ENCODE measurements at places on chromosomes 6 and 20.
A peak's percentile ranks its signal among the peaks of the same experiment; 100 is the strongest.

DNA sequence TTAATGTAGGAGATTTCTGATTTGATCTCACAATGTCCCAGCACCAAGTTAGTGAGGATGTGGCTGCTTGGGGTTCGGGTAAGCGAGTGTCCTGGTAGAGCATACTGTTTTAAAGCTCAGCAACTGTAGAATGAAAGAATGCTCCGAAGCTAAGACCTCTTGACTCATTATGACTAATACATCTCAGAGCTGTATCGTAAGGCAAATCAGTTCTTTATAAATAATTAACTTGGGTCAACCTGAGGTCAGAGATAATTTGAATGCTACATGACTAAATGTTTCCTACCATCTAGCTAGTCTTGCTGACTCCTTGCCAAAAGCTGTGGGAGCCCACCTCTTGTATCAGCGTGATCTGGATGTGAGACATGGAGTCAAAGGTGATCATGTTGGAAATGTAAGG is 128.8 kb upstream of the PDE7B start:
- no peak for DNase-seq

DNA sequence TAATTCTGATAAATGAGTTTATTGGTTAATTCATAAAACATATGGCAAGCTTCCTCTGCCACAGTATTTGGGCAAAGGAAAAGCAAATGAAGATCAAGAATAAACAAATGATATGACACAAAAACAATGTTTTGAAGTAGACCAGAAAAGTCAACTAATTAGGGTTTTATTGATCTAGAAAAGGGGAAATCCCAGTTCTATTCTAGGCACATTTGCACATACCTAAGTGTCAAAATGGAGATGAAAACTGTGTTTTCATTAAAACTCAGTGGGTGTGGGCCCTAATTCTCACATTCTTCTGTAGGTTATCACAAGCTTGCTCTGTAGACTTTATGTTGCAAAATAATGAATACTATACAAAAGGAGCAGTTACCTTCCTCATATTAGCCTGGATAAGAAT is 69.0 kb upstream of the TENT5A start:
- no peak for DNase-seq

- no peak for DNase-seq
Measured at GRCh38 chr6:32974541-32975308, 6.3 kb downstream of the BRD2 start.

- DNase-seq, result no peak
Measured at GRCh38 chr6:35140639-35141006, 516 bp downstream of the TCP11 start.

DNA sequence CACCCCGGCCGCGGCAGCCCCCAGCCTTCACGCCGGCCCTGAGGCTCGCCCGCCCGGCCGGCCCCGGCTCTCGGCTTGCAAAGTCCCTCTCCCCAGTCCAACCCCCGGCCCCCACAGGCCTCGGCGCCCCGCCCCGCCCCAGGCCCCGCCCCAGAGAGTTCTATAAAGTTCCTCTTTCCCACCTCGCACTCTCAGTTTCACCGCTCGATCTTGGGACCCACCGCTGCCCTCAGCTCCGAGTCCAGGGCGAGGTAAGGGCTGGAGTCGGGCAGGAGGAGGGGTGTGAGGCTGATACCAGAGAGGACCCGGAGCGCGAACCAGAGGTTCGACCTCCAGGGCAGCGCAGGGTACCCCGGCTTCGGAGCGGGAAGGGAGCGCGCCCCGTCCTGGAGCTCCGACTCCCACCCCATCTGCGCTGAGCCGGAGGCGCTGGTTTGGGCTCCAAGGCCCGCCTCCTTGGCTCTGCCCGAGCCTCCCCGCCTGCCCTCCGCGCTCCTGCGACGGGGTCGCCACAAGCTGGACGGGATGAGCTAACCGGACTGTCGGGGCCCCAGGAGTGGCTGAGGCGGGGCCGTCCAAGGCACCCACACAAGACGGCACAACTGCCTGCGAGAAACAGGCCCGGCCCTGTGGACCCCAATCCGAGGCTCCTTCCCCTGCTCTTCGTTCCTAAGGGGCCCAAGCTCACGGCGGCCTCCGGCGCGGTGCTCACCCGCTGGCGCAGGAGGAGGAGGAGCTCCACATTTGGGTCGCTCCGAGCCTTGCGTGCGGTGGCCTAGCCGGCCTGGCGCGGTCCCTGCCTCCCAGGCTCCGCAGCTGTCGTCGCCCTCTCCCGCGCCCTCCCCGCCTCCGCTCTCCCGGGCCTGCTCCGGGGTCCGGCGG is at the start of gene IRF4:
Gene IRF4 (plus strand): TSS at position 194 of the 882 bp plus-strand sequence. CDS start 1,401 bp downstream, outside the sequence.
- no peak for DNase-seq

GRCh38 chr20:58906894-58907293 is 54.4 kb downstream of the GNAS start:
- DNase-seq, result no peak

DNA sequence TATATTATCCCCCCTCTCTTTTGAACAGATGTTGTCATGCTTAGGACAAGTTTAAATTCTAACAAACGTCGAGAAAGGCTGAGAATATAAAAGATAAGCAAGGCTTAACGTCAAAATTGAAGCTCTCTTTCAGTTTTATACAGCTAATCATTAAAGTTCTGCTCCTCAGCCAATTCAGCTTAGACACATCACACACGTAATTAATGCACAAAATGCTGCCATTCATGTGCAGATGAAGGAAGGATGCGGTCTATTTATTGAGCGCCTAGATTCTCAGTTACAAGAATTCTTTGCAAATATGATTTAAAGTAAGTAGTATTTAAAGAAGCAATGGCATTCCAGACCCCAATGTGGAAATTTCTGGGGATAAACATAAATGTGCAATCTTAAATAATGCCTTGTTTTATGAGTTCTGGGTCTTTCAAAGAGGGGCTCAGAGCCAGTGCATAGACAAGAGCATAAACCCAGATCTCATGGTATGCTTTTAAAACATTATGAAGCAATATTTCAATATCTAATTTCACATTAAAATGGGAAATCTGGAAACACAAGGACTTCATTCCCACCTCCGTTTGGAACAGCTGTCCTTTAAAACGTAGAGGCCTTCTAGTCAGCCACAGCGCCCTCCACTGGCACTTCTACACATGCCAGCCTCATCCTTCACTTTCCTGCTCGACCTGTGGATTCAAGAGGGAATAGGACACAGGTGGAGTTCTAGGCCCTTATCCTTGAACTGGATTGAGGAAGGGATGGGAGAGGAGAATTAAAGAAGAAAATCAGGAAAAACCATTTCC is 85.8 kb downstream of the LYRM4 start:
- peak; percentile 5 for DNase-seq

GRCh38 chr6:1285956-1286355 is 25.9 kb upstream of the FOXQ1 start:
- no peak for DNase-seq

GRCh38 chr6:44859901-44860410 is 468.2 kb upstream of the RUNX2 start:
- no peak for DNase-seq

- DNase-seq, result peak; percentile 21
Measured at GRCh38 chr6:74715355-74716085, 490.3 kb downstream of the COL12A1 start.

- no peak for DNase-seq
Measured at GRCh38 chr6:41036186-41036585, 2.8 kb downstream of the UNC5CL start.

DNA sequence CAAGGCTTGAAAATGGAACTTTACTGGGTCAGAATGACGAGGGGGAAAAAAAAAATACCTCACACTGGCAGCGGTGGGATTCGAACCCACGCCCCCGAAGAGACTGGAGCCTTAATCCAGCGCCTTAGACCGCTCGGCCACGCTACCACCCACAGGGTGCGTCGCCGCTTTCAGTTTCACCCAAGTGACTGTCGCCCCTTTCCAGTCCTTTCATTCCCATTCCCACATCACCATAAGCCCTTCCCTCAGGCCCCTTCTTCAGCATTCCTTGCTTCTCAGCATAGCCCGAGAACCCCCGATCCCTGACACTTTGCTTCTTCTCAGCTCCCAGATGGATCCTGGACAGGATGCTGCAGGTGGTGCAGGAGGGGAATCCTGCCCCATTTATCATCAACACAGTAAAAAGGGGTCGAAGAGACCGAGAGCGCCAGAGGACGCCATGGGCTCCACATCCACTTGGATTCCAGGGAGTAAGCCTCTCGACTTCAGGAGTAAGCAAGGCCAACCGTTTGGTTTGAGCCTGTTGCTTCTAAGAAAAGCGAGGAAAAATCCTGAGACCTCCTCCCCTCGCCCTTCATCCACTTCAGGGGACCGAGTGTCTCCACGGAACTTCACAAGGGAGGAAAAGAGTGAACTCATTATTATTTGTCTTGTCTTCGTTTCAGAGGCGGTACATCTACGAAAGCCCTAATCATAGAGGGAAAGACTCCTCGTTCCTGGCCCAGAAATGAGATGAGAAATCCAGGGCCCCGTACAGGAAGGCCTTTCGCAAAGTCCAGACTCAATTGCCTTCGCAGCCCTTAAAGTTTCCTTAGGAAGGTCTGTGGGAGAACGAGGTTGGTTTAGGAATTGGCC is 20.0 kb upstream of the TRIM27 start:
- peak; percentile 75 for DNase-seq

All from NCI-H510A treated with DMSO at 0.1 percent for 48 hours (cell line).